ENCODE measurements at places on chromosomes 7 and 10.
A peak's percentile ranks its signal among the peaks of the same experiment; 100 is the strongest.

- DNase-seq = peak; percentile 44
Observed at GRCh38 chr10:33252794-33253203, 81.7 kb downstream of the NRP1 start.

DNA sequence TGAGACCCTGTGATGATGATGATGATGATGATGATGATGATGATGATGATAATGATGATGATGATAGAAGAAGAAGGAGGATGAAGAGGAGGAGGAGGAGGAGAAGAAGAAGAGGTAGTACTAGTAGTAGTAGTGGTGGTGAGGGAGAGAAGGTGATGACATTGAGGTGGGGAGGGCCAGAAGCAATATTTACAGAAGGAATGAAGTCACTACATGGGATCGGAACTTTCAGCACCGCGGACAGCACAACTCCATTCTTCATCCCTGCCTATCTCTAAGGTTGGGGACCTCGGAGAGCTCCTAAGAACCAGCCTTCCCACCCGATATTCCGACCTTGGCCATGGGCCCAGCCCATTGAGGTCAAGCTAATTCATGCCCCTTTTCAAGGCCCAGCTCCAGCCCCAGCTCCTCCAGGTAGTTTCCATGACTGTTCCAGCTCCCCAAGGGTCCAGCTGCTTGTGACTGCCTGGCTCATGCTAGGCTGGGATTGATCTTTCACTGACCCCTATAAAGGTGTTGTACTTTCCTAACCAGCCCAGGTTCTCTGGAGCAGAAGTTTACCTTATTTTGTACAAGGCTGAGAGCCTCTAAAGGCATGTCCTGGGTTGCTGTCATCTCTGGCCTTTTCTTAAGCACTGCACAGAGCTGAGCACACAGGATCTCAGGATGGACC lies 10.3 kb downstream of the CRHR2 start:
- peak; percentile 11 for DNase-seq

GRCh38 chr10:585502-585901 lies 104.0 kb downstream of the DIP2C start:
- DNase-seq = no peak

DNA sequence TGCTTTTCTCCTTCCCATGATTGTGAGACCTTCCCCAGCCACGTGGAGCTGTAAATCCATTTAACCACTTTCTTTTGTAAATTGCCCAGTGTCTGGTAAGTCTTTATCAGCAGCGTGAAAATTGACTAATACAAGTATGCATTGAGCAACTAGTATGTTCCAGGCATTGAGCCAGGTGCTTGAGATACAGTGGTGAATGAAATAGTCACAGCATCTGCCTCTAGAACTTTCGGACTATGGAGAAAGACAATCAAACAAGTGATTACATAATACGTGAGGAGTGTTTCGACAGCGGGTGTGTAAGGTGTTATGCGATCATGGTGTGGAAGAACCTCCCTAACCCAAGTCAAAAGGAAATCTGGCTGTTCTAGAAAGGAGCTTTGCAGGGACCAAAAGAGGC lies 21.6 kb upstream of the NUP205 start:
- DNase-seq = no peak

GRCh38 chr7:5404421-5404826 lies 19.2 kb downstream of the TNRC18 start:
- DNase-seq = no peak

- DNase-seq = no peak
Observed at GRCh38 chr7:143495851-143496250, 18.2 kb downstream of the TAS2R41 start.

- no peak for DNase-seq
Observed at GRCh38 chr7:142376356-142376997, 118.6 kb upstream of the PRSS58 start.

GRCh38 chr7:140079121-140079536 lies 16.4 kb upstream of the PARP12 start:
- no peak for DNase-seq

DNA sequence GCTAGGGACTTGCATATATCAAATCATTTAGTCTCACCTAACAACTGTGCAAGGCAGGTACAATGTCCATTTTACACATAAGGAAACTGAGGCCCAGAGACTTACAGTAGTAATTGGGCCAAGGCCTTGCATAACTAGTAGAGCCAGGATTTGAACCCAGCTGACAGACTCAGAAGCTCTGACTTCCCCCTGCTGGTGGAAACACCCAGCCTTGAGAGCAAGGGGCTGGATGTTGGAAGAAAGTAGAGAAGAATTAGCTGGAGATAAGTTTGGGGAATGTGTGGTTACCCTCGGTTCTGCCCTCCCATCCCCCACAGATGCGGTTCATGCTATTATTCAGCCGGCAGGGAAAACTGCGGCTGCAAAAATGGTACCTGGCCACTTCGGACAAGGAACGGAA lies 2.0 kb downstream of the AP1S1 start:
- no peak for DNase-seq

DNA sequence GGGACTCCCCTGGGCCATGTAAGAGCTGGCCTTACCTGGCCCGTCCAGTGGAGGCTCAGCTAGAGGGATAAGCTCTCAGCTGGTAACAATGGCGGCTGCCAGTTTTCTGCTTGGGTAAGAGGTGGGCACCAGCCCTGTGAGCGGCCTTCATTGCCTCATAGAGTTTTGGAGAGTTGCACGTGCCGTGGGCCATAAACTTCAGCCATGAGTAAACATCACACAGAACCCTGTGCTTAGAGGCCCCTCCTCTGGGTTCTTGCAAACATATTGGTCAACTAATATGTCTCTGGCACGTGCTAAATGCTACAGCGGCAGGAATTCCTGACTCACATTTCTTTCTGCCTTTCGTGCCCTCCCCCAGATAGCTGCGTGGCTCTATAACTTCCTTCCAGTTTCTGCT lies 103.9 kb upstream of the LEP start:
- DNase-seq = no peak

GRCh38 chr7:147311336-147311735 lies 1194.7 kb downstream of the CNTNAP2 start:
- DNase-seq = no peak

DNA sequence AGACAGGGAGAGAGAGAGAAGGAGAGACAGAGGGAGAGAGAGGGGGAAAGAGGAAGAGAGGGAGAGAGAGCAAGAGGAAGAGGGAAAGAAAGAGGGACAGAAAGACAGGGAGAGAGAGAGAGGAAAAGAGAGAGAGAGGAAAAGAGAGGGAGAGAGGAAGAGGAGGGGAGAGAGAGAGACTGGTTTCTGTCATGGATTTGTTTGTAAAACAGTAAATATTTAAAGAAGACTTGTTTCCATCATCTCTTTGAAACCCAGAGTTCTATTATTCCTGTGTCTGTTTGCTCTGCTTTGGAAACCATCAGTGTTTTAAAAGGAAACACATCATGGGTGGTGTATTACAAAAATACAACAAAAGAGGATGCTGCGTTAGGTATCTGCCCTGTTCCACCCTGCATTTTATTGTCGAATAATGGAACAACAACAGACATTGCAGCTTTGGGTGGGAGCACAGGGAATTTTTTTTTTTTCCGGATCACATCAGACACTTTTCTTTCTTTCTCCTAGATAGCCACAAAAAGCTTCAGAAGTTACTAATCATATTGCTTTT lies 150.7 kb upstream of the RSU1 start:
- no peak for DNase-seq

GRCh38 chr10:30868611-30869010 lies 163.1 kb downstream of the ZNF438 start:
- no peak for DNase-seq

DNA sequence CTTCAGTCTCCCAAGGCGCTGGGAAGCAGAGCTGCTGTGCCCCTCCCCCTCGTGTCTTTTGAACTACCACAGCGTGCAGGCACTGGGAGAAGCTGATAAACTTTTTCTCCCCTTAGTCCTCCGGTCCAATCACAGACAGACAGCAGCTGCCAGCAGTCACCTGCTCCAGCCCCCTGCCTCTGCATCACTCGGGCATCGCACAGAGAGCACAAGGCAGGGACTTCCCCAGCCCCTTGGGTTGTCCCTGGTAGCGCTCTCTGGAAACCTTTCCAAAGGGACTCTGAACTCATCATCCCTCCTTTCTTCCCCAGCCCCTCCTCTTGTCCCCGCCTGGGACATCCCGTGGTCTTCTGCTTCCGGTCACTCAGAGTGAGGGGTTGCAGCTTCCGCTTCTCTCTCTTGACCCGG lies 1.4 kb upstream of the NEUROG3 start:
- no peak for DNase-seq

DNA sequence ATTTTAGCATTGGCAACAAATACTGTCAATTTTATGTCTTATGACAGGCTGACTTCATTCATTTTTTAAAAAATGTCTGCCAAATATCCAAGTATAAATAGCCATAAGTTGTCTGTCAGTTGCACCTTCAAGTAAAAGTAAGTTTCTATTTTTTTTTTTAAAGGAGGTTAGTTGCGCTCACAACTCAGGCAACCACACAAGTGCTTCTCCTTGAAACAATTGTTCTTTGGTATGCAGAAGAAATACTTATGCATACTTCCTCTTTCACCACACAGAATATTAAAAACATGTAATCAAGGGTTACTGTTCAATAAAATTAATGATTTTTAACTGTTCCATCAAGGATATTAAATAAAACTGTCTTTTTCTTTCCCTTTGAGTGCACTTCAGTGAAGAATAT lies 97.9 kb downstream of the RTKN2 start:
- DNase-seq = no peak

DNA sequence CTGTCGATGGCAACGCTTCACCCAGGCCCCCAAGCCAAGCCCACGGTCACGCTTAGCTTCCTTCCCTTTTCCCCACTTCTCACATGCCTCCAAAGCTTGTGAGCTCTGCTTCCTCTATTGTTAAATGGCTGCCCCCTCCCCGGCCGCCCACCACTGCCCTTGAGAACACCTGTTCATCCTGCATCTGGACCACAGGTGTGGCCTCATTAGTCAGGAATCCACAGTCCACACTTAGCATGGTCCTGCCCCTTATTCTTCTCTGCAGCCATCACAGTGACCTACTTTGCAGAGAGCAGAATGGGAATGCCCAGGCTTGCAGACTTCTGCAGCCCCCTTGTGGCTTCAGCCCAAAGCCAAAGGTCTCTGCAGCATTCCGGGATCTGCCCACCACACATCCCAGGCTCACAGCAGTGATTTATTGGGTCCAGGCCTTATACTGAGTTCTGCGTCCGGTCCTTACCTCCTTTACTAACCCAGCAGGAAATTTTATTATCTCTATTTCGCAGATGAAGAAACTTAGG lies 66.9 kb downstream of the PTPRE start:
- no peak for DNase-seq

DNA sequence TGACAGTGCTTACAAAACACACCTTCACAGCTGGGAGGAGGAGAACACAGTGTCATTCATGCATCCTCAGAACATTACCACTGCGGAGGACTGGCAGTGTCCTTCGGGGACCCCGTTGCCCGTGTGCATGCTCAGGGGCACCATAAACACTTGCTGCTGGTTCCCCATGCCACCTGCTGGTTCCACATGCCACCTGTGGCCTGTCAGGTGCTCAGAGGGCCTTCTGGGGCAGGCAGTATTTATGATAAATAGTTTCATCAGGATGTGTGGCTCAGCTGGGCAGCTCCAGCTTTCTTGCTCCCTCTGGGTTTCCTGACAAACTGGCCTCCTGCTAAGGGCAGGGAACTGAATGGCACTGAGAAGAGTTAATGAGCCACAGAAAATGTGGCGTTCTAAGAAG lies 32.1 kb downstream of the CELF2 start:
- no peak for DNase-seq

DNA sequence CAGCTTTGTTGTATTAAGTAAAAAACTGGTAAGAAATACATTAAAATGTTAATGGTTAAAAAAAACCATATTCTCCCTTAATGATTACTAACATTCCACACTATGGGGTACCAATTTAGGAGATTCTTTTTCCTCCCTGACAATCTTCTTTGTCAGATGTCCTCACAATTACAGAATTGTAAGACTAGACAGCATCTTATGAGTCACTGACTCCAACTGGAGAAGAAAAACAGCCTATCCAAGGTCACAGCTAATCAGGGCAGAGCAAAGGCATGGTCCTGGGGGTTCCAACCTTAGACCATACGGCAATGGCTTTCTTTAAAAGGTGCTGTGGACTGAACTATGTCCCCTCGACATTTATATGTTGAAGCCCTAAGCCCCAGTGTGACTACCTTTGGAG lies 127.6 kb downstream of the DLG5 start:
- DNase-seq = no peak

DNA sequence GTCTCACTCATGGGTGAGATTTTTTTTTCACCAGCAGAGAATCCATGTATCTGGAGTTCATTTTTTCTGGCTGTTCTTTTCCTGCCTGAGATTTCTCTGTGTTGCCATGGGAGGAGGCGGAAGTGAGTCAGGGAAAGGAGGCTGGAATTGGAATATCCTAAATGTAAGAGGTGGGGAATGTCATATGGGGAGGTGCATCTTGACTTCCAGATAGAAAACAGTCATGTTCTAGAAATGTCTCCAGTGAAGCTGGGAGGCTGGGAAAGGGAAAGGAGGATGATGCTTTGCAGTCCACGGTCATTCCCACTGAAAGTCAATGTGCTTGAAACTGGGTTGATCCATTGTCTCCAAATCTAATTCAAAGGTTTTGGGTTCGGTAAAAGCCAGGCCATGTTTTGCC lies 39.7 kb upstream of the HPS1 start:
- no peak for DNase-seq

- no peak for DNase-seq
Observed at GRCh38 chr10:131654471-131655087, 246.2 kb upstream of the PPP2R2D start.

- DNase-seq = no peak
Observed at GRCh38 chr7:27073076-27073475, 22.7 kb downstream of the HOXA1 start.

- no peak for DNase-seq
Observed at GRCh38 chr7:3956949-3957348, 655.9 kb downstream of the SDK1 start.

DNA sequence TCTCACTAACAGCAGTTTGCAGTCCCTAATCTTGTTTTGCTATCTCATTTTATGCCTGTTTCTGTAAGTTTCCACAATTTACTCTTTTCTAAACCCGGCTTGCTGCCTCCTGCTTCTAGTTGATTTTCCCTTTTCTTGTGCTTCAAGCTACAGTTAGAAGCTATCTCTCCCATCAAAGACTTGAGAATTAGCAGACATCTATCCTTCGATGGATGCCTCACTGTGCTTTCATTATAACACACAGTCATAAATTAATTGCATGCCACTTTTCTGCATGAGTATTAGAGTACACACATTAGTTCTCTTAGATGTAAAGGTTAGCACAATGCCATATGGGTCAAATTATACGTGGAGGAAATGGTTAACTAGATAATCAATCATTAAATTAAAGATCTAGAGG lies 48.7 kb downstream of the SEMA3A start:
- DNase-seq = no peak

DNA sequence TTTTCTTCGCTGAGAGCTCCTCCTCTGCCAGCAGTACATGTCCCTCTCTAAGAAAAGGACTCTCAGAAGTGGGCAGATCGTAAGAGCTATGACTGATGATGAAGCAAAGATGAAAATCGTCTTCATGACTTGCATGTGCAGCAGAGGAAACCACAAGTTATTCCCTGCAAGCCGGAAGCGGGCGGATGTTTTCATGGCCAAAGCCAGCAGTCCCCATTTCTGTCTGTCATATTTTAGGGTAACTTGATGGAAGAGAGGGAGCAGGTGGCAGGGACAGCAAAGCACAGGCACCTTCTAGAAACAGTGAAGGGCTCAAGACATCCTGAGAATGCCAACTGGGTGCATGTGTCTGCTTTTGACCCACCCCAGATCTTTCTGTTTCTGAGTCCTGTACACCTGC lies 19.9 kb downstream of the KLF6 start:
- no peak for DNase-seq
